Inflammatory macrophage (primary cell): ENCODE measurements at places on chromosomes 1 and 21.

DNA sequence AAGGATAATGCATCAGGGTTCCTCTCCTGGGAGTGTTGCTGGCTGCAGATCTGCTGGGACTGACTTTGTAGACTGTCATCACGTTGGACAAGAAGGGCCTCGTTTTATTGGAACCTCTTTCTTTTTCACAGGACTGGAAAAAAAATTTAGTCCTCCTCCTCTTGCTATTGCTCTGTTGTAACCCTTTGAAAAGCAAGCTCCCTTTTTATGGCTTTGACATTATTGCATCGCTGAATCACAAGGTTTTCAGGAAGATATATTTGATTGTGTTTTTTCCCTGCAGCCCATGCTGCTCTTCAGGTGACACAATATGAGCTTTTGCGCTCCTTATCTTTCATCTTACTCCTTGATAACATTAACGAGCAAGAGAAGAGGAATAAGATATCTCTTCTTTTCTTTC lies 290.9 kb downstream of the CAMTA1 start:
- DNase-seq, result no peak

DNA sequence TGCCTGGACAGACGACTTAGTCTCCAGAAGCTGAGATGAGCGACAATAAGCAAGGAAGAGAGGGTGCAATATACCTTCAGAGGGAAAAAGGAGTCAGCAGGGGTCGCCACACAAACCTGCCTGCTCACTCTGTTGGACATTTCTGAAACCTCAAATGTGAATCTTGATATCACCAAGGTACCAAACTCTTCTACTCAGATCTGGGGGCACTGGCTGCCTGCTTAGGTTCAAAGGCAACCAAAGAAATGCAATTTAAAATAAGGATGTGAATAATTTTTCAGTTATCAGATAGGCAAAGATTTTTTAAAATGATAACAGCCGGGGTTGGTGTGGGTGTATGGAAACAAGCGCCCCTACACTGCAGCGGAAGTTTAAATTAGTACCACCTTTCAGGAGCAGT lies 164.2 kb downstream of the HIVEP3 start:
- DNase-seq, result no peak

DNA sequence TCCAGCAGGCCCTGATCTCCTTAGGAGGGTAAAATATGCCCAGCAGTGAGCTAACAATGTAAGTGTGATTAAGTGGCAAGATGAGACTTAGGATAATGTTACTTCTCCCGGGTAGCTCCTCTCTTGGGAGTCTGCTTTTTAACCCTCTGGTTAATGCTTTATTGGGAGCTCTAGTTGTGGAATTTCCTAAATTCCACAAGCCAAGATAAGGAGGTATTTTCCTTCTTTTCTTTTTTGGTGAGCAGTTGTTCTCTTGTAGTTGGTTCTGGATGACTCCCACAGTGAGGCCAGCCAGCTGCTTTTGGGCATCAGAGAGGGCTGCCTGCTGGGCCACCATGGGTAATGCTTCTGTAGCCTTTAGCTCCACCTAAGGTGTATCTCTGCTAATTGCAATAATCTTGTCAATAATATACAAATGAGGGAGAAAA lies 19.3 kb downstream of the C1orf52 start:
- DNase-seq, result no peak

DNA sequence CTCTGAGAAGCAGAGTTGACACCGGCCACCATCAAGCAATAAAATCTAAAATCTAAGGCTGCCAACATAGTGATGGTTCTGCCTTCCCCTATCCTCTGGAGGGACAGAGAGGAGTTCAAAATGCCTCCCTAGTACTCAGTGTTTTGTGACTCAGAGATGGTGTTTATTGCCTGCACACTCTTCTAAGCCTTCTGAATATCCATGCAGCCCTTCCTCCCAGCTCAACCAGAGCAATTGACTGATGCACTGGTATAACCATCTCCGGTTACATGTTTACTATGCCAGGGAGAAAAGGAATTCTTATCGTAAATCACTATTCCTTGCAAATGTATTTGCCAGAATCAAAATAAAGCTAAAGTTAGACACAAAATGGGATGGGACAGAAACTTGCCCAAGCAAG lies 132.9 kb upstream of the RAB4A start:
- DNase-seq, result no peak

- DNase-seq, result no peak
Measured at GRCh38 chr1:12457771-12458170, 160.2 kb downstream of the DHRS3 start.

DNA sequence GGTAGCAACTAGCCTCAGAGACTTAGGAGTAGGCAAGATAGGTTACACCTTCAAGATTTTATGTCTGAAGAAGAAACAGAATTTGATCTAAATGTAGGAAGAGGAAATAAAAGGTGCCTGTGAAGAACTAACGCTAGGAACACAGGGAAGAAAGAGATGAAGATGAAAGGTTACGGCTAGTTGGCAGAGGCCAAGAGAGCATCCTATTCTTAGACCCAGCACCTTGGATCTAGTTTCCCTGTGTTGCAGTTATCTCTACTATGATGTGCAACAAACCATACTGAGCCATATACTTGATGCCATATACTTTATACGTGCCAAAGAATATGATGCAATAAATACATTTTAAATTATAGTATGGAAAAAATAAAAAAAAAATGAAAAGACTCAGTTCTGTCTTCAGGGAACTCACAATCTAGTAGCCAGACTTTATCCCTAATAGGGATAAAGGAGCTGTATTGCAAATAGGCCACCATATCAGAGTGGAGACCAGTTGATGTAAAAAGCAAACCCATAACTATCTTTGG lies 181.1 kb downstream of the PBX1 start:
- no peak for DNase-seq

DNA sequence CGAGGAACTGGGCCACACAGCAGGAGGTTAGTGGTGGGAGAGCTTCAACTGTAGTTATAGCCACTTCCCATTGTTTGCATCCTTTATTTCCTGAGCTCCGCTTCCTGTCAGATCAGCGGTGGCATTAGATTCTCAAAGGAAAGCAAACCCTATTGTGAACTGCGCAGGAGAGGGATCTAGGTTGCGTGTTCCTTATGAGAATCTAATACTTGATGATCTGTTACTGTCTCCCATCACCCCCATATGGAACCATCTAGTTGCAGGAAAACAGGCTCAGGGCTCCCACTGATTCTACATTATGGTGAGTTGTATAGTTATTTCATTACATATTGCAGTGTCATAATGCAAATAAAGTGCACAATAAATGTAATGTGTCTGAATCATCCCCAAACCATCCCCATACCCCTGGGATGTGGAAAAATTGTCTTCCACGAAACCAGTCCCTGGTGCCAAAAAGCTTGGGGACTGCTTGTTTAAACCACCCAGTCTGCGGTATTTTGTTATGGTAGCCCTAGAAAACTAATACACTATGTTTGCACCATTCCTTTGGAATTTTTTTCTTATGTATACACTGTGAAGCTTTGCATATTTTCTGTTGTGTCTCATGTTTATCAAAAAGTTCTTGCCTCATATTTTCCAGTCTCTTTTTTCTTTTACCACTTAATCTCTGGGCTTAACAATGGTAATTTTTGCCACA lies 136.6 kb upstream of the IVNS1ABP start:
- no peak for DNase-seq

GRCh38 chr1:9654834-9655723 lies 3.5 kb downstream of the PIK3CD start:
- DNase-seq, result no peak

GRCh38 chr21:41068496-41068895 lies 99.5 kb upstream of the BACE2 start:
- no peak for DNase-seq

GRCh38 chr1:231040019-231040799 lies at the start of gene FAM89A:
Gene FAM89A, minus strand, starts transcription at chr1:231040254. Its CDS starts 43 bp downstream, at chr1:231040211.
- peak; percentile 36 for DNase-seq

- peak; percentile 99 for DNase-seq
Measured at GRCh38 chr1:151611288-151611790, 511 bp upstream of the SNX27 start.

- DNase-seq, result no peak
Measured at GRCh38 chr1:156949127-156949526, 28.7 kb downstream of the LRRC71 start.

DNA sequence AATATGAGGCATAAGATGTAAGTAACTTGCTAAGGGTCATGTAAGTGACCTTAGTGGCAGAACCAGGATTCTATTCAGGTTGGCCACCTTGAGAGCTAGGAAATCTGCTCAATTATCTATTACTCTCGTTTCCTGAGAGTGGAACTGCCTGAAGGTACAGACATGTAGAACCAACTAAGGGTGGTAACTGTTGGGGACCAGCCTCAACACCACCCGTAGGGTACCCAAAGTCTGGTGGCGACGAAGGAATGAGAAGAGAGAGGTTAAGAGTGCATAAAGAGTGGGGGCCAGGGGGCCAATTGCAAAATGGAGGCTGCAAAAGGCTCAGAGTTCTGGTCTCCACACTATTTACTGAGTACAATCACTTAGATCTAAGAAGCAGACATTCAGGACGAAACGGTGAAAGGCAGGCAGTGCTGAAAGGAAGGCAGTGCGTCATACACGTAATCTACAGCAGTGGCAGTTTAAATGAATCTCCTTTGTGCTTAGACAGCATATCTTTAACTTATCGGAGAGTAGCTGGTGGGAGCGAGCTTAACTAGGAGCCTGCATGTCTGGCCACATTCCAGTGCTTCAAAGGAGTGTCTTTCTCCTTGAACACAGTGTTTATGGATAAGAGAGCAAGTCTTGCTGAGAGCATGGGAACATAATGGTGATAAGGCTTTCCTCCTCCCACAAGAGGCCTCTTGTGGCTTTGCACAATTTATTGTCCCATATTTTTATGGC lies 25.0 kb downstream of the SRSF4 start:
- DNase-seq, result no peak

- DNase-seq, result no peak
Measured at GRCh38 chr1:41622859-41623732, 138.6 kb upstream of the EDN2 start.

DNA sequence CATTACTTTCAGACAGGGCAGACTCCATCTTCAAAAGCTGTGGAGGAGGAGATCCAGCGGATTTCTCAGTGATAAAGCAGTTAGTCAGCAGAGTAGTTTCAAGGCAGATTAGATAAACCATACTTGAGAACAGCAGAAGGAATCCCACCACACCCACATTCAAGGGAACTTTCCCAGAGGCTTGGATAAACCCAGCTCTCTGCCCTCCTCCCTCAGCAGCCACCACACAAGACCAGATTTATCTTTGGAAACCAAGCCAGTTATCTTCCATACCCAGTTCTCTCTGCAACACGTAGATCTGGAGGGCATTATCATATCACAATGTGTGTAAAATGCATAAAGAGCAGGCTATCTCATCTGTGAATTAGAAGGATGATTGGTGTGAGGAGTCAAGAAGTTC lies 40.2 kb downstream of the GFI1 start:
- DNase-seq, result no peak

DNA sequence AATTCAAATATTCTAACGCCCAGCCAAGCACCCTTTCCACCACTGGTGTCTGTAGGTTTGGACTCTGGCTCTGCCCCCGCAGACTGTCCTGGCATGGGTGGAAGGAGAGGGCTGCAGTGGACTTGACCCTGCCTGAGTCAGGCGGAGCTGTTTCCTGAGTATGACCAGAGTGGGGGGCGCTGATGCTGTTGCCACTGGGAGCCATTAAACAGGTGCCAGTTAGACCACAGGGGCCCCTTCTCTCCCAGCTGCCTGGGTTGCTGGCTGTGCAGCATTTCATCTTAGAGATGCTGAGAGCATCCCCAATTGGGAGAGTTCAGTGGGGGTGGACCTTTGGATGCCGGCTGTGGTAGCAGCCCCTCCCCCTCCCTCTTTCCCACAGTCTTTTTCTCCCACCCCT lies 539.5 kb downstream of the MATN1 start:
- no peak for DNase-seq

DNA sequence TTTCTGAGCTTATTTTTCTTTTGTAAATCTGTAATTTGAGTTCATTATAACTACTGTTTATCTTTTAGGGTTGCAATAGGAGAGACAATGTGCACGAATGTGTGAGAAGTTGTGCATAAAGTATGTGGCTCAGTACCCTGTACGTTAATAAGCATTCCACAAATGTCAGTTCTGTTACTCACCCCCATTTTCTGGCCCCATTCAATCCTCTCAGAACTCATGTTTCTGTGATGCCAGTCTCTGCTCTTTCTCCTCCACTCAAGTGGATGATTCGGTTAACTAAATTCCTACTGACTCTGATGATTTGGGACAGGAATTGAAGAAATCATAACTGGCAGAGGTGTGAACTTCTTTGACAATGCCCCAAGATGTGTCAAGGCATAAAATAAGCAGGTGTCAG lies 10.2 kb upstream of the DMRTB1 start:
- DNase-seq, result no peak

GRCh38 chr1:107172450-107173170 lies 31.8 kb downstream of the NTNG1 start:
- no peak for DNase-seq

DNA sequence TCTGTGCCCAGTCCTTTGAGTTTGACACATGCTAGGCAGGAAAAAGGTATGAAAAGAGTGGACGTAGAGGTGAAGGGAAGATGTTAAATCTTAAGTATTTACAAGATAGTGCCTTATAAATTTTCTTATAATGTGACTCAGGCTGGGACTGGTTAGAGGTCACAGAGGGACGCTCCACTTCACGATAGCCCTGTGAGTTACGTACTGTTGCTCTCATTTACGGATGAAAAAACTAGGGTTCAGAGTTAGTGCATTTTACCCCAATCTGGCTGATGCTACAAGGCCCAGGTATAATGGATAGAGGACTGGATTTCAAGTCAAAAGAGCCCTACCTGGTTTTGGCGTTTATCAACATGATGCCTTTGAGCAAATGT lies 1.4 kb upstream of the TUT4 start:
- no peak for DNase-seq

DNA sequence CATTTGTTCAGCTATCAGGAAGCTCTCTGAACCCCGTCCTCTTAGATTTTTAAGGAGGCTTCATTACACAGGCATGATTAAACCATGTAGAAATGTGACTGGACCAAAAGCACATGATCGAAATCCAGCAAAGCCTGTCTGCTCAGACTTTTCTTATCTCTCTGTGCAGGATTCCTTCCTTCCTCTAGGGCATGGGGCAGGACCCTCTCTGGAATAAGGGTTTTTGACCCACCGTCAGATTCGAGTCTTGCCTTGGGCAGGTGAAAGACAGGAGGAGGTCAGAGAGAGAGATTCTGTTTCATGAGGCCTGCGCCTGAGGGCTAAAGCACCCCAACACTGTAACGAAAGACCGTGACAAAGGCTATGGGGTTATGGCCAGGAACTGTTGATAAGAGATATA lies 136.8 kb downstream of the RHOU start:
- no peak for DNase-seq

- DNase-seq, result no peak
Measured at GRCh38 chr1:4657960-4658541, 3.6 kb downstream of the AJAP1 start.

DNA sequence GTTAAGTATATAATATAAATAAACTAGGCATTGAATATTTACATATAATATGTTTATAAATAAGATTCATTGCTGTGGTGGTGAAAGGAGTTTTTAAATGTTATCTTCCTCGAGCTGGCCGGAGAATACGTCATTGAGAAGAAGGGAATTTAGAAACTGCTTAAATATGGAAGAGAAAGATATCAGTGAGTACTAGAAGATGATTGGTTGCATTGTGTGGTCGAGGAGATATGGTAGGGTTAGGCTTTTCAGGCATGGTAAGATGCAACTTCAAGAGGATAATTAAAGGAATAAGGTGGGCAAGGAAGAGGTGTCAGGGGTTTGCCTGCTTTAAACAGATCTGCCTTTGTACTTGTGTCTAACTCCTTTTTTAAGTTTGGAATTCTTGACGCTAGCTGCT lies 73.5 kb downstream of the RPS6KC1 start:
- no peak for DNase-seq
